Type B pancreatic cell (in vitro differentiated cells): ENCODE measurements at places on chromosomes 2 and 18.
A peak's percentile ranks its signal among the peaks of the same experiment; 100 is the strongest.

GRCh38 chr18:76457475-76457874, 37.6 kb downstream of the ZNF516 start:
- no peak overlapping the region for H3K4me3 ChIP-seq
- H3K27me3 ChIP-seq = no peaks in the 10 kb centered on the region
- H3K4me1 ChIP-seq = peaks cover 59% of the 10 kb centered on the region
- H3K27ac ChIP-seq = no peak overlapping the region
- DNase-seq = peak; percentile 39

DNA sequence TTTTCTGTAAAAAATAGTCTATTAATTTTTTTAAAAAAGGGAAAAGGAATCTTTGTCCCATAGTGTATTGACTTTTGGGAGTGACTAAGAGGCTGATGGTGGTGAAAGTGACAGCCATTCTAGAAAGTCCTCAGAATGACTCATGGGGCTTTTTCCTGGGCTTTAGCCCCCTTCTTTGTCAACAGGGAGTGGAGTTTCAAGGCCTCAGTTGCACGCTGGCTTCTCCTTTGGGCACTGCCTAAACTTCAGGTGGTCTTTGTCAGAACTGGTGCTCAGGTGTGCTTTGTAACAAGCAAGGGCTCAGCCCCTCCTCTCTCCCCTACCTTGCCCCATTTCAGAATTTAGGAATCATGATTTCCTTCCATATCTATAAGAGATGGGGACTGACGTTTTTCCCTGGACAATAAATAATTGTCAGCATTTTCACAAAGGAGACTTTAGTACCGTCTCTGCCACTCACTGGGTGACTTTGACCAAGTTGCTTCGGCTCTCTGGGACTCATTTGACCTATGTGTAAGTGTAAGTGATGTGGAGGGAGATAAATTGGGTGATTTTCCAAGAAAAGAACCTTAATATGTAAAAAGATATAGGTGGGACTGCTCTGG, 61.2 kb upstream of the IGFBP2 start:
- DNase-seq = no peak
- H3K4me3 ChIP-seq = no peak overlapping the region
- no peaks in the 10 kb centered on the region for H3K36me3 ChIP-seq
- peaks cover 14% of the 10 kb centered on the region for H3K4me1 ChIP-seq
- no peak overlapping the region for H3K27ac ChIP-seq
- peaks cover 4% of the 10 kb centered on the region for H3K27me3 ChIP-seq

DNA sequence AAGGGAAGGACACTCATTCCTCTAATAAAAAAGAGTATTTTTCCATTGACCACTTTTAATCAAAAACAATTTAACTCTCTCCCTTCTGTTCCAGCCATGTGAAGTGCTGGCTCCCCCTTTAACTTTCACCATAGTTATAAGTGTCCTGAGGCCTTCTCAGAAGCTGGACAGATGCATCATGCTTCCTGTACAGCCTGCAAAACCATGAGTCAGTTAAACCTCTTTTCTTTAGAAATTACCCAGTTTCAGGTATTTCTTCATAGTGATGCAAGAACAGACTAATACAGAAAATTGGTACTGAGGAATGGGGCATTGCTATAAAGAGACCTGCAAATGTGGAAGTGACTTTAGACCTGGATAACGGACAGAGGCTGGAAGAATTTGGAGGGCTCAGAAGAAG, 643.6 kb upstream of the DDX18 start:
- H3K36me3 ChIP-seq = no peaks in the 10 kb centered on the region
- no peaks in the 10 kb centered on the region for H3K4me1 ChIP-seq
- H3K27ac ChIP-seq = no peak overlapping the region
- DNase-seq = no peak

GRCh38 chr2:65390134-65390533, 42.3 kb downstream of the SPRED2 start:
- no peak overlapping the region for H3K27ac ChIP-seq
- DNase-seq = no peak
- no peak overlapping the region for H3K4me3 ChIP-seq

GRCh38 chr2:85472261-85472660, 53.7 kb downstream of the SH2D6 start:
- no peak overlapping the region for H3K4me3 ChIP-seq
- peaks cover 22% of the 10 kb centered on the region for H3K4me1 ChIP-seq
- no peaks in the 10 kb centered on the region for H3K27me3 ChIP-seq
- H3K36me3 ChIP-seq = no peaks in the 10 kb centered on the region
- DNase-seq = no peak

- no peak overlapping the region for H3K4me3 ChIP-seq
- no peaks in the 10 kb centered on the region for H3K36me3 ChIP-seq
- H3K27me3 ChIP-seq = no peaks in the 10 kb centered on the region
- no peak for DNase-seq
These were observed 65.3 kb upstream of the TAF1B start for GRCh38 chr2:9778012-9778411.

- H3K27me3 ChIP-seq = no peaks in the 10 kb centered on the region
- peak overlapping the region; percentile 81 for H3K27ac ChIP-seq
- H3K4me1 ChIP-seq = peaks cover 49% of the 10 kb centered on the region
- peaks cover 41% of the 10 kb centered on the region for H3K36me3 ChIP-seq
These were observed 84.1 kb upstream of the POMC start for GRCh38 chr2:25252291-25253152.

- peaks cover 39% of the 10 kb centered on the region for H3K36me3 ChIP-seq
- DNase-seq = no peak
- no peaks in the 10 kb centered on the region for H3K27me3 ChIP-seq
- no peak overlapping the region for H3K27ac ChIP-seq
- H3K4me1 ChIP-seq = no peaks in the 10 kb centered on the region
These were observed 51.3 kb downstream of the SEPTIN10 start for GRCh38 chr2:109562421-109562820.

- H3K4me1 ChIP-seq = no peaks in the 10 kb centered on the region
- H3K4me3 ChIP-seq = no peak overlapping the region
- no peak for DNase-seq
- H3K27ac ChIP-seq = no peak overlapping the region
- no peaks in the 10 kb centered on the region for H3K27me3 ChIP-seq
These were observed 275.3 kb upstream of the UBE2E3 start for GRCh38 chr2:180705122-180705521.

GRCh38 chr2:238597638-238598528, 171.2 kb downstream of the ASB1 start:
- no peaks in the 10 kb centered on the region for H3K27me3 ChIP-seq
- H3K4me1 ChIP-seq = peaks cover 10% of the 10 kb centered on the region
- H3K27ac ChIP-seq = no peak overlapping the region
- H3K4me3 ChIP-seq = peak overlapping the region; percentile 51

GRCh38 chr2:129193961-129194360, 785.5 kb upstream of the RAB6C start:
- H3K27ac ChIP-seq = no peak overlapping the region
- no peaks in the 10 kb centered on the region for H3K27me3 ChIP-seq
- no peak for DNase-seq
- H3K4me3 ChIP-seq = no peak overlapping the region
- H3K36me3 ChIP-seq = no peaks in the 10 kb centered on the region
- peaks cover 35% of the 10 kb centered on the region for H3K4me1 ChIP-seq

DNA sequence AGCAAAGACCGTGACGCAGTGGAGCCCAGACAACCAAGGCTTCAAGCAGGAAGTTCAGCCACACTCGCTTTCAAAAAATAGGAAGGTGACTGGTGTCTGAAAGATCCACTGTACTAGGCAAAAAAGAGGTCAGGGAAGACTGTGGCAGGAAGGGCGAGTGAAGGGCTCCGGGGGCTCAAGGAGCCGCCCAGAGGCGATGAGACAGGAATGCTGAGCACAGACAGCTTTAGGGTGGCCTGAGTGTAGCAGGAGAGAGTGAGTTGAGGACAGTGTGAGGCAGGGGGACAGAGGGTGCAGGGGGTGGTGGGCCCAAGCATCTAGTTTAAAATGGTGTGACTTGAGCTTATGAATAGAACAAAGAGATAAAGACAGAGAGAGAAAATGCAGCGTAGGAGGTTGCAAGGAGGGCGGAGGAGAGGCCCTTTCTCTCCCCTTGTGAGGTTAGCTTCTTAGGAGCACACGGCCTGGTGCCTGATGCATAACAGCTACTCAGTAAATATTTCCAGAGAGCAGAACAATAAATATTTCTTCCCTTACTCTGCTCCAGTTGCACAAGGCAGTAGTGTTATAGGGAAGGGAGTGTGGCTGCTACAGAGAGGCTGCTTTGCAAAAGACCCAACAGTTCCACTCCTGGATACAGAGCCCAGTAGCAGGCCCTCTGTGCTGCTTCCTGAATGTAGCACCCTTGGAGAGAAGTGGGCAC, 789.7 kb upstream of the RAB6C start:
- peak overlapping the region; percentile 21 for H3K4me3 ChIP-seq
- H3K27ac ChIP-seq = peak overlapping the region; percentile 44
- H3K4me1 ChIP-seq = peaks cover 30% of the 10 kb centered on the region
- H3K27me3 ChIP-seq = no peaks in the 10 kb centered on the region
- H3K36me3 ChIP-seq = no peaks in the 10 kb centered on the region

DNA sequence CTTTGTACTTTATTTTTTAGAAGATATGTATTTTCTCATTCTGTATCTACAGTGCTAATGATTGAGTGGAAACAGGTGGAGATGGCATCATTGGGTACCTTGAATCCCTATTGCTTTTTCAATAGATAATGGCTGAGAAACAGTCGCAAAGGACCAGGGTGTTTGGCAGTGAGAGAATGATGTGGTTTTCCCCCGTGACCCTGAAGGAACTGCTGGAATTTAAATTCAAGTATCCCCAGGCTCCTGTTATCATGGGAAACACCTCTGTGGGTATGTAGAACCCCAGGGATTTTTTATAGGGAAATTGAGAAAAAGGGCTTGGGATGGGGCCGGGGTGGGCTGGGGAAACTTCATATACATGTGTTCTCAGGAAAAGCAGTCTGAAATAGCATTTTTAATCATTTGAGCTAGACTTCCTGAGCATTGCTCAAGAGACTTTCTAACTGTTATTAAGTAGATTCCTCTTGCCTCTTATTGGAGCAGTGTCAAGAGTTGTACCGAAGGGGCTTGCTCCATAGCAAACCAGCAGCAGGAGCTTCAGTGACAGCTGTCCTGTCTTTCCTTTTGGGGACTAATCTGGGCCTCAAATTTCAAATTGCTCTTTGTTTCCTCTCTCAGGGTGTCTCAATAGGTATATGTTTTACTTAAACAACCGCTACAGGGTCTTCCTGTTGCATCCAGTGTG, 18.9 kb downstream of the AOX1 start:
- DNase-seq = no peak
- no peaks in the 10 kb centered on the region for H3K36me3 ChIP-seq
- H3K4me3 ChIP-seq = no peak overlapping the region
- no peaks in the 10 kb centered on the region for H3K27me3 ChIP-seq
- H3K27ac ChIP-seq = peak overlapping the region; percentile 54
- peaks cover 17% of the 10 kb centered on the region for H3K4me1 ChIP-seq

DNA sequence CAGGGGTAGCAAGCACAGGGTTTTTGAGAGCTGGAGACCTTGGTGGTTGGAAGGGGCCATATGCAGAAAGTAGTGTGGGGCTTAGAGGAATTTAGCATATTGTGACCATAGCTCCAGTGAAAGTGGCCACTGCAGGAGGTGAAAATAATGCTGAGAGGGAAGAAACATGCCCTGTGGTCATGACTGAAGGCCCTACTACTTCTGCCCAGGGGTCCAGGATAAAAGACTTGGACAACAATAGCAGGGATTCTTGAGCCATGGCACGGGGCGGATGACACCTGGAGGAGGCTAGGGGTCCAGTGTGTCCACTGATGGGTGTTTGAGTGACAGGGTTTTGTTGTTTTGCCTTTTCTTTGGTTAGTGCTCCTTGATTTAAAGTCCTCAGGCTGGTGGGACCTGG, 694.6 kb downstream of the CPS1 start:
- no peaks in the 10 kb centered on the region for H3K27me3 ChIP-seq
- peaks cover 4% of the 10 kb centered on the region for H3K4me1 ChIP-seq
- H3K36me3 ChIP-seq = no peaks in the 10 kb centered on the region
- no peak overlapping the region for H3K4me3 ChIP-seq
- no peak for DNase-seq

GRCh38 chr18:46253498-46253897, 149.3 kb downstream of the HAUS1 start:
- no peak overlapping the region for H3K4me3 ChIP-seq
- no peaks in the 10 kb centered on the region for H3K27me3 ChIP-seq
- peaks cover 22% of the 10 kb centered on the region for H3K4me1 ChIP-seq

DNA sequence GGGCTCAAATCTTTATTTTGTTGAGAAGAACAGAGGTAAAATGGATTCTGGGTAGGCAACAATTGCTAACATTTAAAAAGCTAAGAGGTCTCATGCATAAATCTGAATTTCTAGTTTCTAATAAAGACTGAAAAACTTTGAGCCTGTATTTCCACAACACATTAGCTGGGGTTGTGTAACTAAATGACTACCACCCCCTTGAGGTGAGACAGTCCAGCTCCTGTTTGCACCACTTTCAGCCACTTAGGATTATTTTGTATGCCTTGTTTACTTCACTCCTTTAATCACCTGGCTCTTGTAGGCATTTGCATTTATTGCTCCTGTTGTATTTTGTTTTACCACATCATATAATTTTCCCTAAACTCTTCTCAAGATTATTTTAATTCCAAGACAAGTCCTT, 376.6 kb downstream of the PTH2R start:
- H3K4me3 ChIP-seq = no peak overlapping the region
- no peaks in the 10 kb centered on the region for H3K27me3 ChIP-seq
- H3K27ac ChIP-seq = no peak overlapping the region
- no peaks in the 10 kb centered on the region for H3K36me3 ChIP-seq
- no peaks in the 10 kb centered on the region for H3K4me1 ChIP-seq

- DNase-seq = no peak
- peaks cover 22% of the 10 kb centered on the region for H3K27me3 ChIP-seq
- H3K4me3 ChIP-seq = no peak overlapping the region
- H3K36me3 ChIP-seq = no peaks in the 10 kb centered on the region
- no peaks in the 10 kb centered on the region for H3K4me1 ChIP-seq
These were observed 77.5 kb upstream of the PAPOLG start for GRCh38 chr2:60678551-60678950.

DNA sequence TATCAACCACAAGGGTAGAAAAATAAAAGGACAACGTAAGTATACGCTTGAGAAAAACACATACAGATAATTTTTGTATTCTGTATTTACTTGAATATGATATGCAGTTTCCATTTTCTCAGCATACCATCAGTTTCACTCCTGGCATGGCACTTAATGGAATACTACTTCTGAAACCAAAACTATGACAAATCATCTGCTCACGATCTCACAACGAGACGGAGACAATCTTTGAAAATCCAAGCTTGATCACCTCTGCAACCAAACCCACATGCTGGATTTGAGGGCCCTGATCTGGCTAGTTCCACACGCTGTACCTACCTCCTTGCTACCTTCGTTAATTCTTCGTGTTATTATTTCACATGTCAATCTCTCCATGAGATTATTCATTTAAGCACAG, 387.6 kb downstream of the NBAS start:
- peaks cover 25% of the 10 kb centered on the region for H3K36me3 ChIP-seq
- H3K4me1 ChIP-seq = peaks cover 37% of the 10 kb centered on the region
- H3K4me3 ChIP-seq = no peak overlapping the region
- no peak overlapping the region for H3K27ac ChIP-seq
- no peak for DNase-seq

GRCh38 chr2:1769703-1770422, 25.5 kb upstream of the PXDN start:
- H3K4me3 ChIP-seq = no peak overlapping the region
- peaks cover 15% of the 10 kb centered on the region for H3K27me3 ChIP-seq
- H3K4me1 ChIP-seq = peaks cover 12% of the 10 kb centered on the region
- peak; percentile 77 for DNase-seq
- no peak overlapping the region for H3K27ac ChIP-seq
